Activated CD4-positive, CD25-positive, alpha-beta regulatory T cell treated with anti-CD3 and anti-CD28 coated beads, Interleukin-2, amount 50 U/mL, for 16 hours (primary cell): ENCODE measurements at places on chromosomes 1 and 21.

GRCh38 chr1:241485554-241485992 lies 34.0 kb downstream of the FH start:
- no peak for DNase-seq

GRCh38 chr1:8639148-8639547 lies 178.3 kb downstream of the RERE start:
- DNase-seq = no peak

DNA sequence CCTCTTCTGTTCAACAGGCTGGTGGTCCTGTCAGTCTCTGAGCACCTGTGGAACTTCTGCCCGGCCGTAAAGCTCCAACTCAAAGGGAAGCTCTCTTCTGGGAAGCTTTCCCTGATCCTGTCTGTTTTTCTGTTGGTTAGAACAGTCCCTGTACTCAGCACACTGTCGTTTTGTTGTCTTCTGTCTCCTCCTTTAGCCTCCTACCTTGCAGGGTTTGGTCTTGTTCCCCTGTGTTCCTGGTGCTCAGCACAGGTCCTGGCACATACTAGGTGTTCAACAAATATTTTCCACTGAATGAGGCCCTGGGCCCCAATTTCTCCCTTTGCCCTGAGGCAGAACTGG lies 328 bp upstream of the KDF1 start:
- DNase-seq = no peak

GRCh38 chr21:29387598-29387997 lies 88.9 kb downstream of the BACH1 start:
- DNase-seq = no peak

DNA sequence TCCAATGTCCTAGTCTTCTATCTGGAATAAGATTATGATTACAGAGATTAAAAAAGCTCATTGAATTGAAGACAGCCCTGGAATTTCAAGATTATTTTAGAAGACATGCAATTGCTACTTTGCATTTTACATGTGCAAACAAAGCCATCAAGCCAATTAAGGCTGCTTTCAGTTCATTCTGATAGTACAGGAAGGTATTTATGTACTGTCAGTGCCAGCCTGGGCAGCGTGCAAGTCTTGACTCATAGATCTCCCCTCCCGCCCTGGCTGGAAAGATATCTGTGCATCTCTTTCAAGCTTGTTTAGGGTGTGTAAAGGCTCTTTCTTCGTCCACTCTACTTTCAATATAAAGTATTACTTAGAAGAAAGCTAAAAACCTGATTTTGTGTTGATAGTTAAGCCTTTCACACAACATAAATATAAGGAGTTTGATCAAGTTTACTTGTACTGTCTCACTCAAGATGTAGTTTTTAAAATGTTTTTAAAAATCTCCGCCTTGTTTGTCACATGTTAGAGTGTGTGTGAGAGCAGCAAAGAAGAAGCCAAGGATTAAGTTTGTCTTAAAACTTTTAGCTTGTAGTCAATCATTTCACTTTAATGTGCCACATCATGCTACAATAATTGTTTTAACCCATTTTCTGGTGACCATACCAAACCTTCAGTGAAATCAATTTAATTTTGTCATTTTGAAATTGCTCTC lies 13.6 kb upstream of the LYPLAL1 start:
- no peak for DNase-seq
